ENCODE measurements at places on chromosomes 1 and 21. TPM values are rescaled to one million over a fixed set of nuclear protein-coding genes. Genes with fewer than 3 reads are reported as not detected.

TNFSF4 gene
- 4.1 TPM for total RNA-seq

CD1E gene
- total RNA-seq, result not detected

CELA3B gene
- total RNA-seq, result not detected

LCE1D gene
- not detected for total RNA-seq

OPRD1 gene
- not detected for total RNA-seq

TFF1 gene
- total RNA-seq, result not detected

RIPPLY3 gene
- total RNA-seq, result 0.10 TPM

DNA sequence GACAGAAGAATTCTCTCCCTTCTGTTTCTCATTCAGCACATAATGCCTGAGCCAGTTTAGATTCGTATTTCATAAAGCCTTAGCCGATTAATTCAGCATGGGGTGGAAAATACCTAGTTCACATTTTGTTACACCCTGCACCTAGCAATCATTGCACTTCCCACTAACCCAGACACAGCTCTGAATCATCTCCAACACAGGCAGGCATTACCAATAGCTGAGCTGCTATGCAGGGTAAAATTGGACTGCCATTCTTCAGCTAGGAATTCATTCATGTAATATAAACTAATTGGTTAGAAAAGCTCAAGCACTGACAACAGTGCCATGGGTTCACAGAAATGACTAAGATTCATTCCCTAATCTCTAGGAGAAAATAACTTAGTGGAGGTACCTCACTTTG is 26.9 kb upstream of the NKAIN1 start:
- no peak for DNase-seq

GRCh38 chr1:100359139-100359538 is 6.8 kb downstream of the CDC14A start:
- no peak for DNase-seq

GRCh38 chr1:204358605-204359004 is 1.1 kb downstream of the PLEKHA6 start:
- no peak for DNase-seq

- DNase-seq, result no peak
Observed at GRCh38 chr1:79945391-79945790, 938.9 kb upstream of the ADGRL4 start.

DNA sequence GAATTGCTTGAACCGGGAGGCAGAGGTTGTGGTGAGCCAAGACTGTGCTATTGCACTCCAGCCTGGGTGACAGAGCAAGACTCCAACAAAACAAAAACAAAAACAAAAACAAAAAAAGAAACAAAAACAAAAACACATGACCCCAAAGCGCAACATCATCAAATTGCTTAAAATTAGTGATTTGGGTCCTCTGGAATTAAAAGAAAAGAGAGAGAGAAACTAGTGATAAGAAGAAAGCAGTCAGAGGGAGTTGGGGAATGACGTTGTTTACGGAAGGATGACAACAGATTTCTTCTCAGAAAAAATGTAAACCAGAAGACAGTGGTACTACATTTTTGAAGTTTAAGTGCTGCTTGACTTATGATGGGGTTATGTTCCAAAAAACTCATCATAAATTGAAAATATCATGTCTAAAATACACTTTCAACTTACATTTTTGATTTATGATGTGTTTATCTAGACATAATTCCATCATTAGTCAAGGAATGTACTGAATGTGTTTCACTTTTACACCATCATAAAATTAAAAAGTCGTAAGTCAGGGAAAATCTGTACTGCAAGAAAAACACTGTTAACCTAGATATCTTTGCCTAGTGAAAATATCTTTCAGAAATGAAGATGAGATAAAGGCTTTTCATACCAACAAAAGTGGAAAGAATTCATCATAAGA is 88.0 kb downstream of the MT1HL1 start:
- no peak for DNase-seq

- no peak for DNase-seq
Observed at GRCh38 chr1:232398823-232399222, 231.1 kb downstream of the SIPA1L2 start.

GRCh38 chr1:150561254-150561973 is 12.2 kb downstream of the ADAMTSL4 start:
- peak; percentile 72 for DNase-seq

DNA sequence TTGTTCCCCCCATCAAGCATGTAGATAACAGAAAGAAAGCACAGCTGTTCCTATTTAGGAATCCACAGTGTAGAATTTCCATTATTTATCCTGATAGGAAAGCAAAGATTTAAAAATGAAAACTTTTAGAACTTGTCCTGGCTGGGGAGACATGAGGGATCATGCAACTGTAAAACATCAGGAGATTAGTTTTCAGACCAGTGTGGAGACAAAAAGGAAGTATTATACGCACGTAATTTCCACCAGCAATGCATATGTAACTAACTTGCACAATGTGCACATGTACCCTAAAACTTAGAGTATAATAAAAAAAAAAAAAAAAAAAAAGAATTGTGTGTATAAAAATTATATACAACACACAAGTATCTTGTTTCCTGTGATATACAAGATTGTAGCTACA is 172.4 kb downstream of the NEGR1 start:
- no peak for DNase-seq

- no peak for DNase-seq
Observed at GRCh38 chr1:192936313-192937018, 122.7 kb downstream of the UCHL5 start.

- DNase-seq, result peak; percentile 41
Observed at GRCh38 chr1:1470626-1471388, 758 bp upstream of the ATAD3B start.

DNA sequence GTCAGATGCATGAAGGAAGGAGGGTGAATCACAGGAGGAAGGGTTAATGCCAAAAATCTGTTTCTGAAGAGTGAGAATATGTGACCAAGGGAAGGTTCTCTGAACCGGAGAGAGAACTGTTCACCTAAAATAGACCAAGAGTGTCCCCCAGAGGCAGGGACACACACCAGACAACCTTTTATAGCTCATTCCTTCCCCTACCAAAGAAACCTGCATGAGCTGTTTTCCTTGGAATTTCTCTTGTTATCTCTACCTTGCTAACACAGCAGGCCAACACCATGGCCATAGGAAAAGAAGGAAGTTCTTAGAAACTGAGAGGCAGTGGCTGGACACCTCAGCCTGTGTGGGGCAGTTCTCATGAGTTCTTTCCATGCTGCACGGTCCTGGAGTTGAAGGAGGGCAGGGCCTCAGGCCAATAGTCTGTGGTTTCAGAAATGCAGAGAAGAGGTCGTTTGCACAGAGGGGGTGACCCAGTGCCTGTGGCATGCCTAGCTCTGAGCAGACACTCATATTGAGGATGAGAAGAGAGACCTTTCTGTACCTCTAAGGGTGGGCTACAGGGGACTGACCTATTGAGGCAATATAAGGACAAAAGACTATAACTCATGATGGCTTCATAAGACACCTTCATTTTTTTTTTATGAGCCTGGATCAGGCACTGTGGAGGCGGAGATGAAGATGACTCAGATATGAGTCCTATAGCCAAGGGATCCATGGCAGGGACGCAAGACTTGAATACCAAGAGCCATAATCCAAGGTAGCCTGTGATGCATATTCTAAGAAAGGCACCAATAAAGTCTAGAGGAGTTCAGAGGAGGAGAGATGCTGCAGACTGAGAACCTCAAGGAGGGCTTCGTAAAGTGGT is 39.4 kb downstream of the IGFN1 start:
- DNase-seq, result no peak

DNA sequence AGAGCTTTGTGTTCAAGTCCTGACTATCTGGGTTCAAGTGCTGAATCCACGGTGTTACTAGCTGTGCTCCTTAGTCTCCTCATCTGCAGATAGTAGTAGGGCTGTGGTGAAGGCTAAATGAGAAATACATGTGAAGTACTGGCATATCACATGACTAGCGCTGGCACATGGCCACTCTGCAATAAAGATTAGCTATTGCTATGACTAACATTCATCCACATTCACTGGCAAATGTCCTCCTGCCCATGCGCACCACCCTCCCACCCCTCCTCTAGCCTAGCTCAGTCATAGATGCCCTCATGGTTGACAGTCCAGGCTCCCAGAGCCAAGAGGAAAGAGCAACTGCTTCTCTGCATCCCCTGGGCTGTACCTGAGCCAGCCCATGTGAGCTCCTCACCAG is 8.5 kb upstream of the COL8A2 start:
- DNase-seq, result no peak

- DNase-seq, result peak; percentile 38
Observed at GRCh38 chr1:37561133-37562132, 4.7 kb downstream of the DNALI1 start.

GRCh38 chr1:155975375-155976061 is 2.8 kb downstream of the ARHGEF2 start:
- DNase-seq, result no peak

- no peak for DNase-seq
Observed at GRCh38 chr1:168091720-168092550, 44.8 kb downstream of the GPR161 start.

- no peak for DNase-seq
Observed at GRCh38 chr1:147389532-147390184, 147.2 kb downstream of the CHD1L start.

DNA sequence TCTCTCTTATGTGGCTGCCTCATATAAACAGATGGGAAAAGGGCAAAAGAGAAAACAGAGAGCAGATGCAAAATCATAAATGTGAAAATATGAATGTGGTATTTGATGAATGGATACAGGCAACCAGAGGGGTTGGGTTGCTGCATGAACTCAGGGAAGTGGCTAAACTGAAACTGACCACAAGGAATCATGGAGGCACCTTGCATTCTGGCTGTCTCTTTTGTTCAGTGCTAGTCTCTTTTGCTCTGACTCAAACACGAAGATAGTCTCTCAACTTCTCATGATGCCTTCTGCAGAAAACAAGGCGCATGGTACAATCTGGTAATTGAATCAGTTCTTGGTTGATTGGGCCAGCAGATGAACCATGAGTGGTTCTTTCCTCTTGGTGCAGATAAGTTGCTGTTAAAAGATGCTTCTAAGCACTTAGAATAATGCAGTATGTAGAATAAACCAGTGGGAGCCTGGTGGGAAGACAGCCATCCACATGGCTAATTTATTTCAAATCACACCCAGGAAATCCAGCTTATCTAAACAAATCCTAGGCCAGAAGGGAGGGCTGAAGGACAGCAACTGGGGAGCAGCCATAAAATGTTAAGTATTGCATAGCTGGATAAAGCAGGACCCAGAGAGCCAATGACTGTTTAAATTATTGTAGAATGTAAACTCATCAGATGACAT is 64.2 kb downstream of the HLX start:
- DNase-seq, result no peak

GRCh38 chr1:53024117-53024516 is 37.9 kb upstream of the PODN start:
- DNase-seq, result peak; percentile 9

DNA sequence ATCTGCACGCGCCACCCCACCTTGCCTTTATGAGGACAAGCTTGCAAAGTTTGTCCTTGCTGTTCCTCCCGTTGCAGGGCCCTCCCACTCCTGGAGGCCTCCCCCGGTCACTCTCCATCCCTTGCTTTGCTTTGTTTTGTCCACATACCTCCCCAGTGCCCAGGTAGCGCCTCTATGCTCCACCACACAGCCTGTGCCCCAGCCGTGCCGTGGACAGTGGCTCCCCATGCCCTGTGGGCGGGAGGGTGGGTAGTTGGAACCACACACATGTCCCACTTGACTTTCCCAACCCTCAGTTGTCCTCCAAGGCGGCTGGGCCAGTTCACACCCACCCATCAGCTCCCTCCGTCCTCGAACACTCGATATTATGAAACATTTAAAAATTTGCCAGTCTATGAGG is 24.6 kb downstream of the SLX9 start:
- no peak for DNase-seq

DNA sequence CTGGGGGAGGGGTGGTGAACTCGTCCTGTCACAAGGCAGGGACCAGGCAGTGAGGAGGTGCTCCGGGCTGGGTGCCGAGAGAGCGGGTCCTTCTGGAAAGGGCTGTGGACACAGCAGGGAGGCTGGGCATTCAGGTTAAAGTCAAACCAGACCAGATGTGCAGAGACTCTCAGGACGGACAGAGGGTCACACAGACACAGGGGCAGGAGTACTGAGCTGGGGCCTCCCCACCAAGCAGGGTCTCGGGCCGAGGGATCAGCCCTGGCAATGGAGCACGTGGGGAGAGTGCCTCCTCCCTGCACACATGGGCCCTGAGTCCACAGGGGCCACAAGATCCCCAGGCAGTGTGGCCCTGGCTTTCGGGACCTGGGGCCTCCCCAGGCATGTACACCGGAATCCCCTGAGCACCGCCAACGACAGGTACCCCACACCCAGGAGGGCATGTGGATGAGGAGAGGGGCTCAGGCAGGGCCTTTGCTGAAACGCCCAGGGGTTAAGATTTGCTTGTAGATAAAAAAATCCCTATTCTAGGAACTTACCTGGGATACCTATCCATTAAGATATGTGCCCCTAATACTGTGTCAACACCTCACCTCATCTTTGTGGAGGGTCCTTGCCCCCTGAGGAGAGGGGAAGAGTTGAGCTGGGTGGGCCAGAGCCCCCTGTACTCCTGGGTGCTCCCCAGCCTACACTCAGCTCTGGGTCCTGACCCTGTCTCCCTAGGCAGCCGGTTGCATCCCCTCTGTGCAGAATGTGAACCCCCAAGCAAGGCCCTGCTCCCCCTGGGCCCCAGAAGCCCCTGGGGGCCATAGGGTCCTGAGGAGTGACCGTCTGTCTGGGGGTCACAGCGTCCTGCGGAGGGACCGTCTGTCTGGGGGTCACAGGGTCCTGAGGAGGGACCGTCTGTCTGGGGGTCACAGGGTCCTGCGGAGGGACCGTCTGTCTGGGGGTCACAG is 46.9 kb upstream of the ADARB1 start:
- no peak for DNase-seq

- peak; percentile 34 for DNase-seq
Observed at GRCh38 chr1:222634180-222635013, 16.5 kb downstream of the MIA3 start.

DNA sequence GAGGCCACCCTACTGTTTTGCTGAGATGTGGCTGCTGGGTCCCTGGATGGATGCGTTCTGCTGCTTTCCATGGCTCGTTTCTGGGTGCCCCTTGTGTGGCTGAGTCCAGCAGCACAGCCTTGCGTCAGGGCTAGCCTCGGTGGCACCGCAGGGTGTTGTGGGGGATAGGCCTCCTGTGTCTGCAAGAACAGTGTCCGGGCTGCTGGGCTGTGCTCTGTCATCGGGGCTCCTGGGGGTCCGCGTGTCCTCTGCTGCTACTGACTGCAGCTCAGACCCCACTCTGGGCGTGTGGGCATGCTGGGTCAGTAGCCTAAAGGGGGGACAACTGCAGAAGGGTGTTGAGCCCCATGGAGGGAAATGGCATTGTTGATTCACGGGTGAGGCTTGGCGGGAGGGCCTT is 4.9 kb downstream of the RRP1 start:
- DNase-seq, result no peak

GRCh38 chr1:12591267-12591938 is 26.6 kb downstream of the DHRS3 start:
- no peak for DNase-seq

- no peak for DNase-seq
Observed at GRCh38 chr1:36984026-36984425, 50.3 kb downstream of the GRIK3 start.

GRCh38 chr1:239951511-239952140 is 140.1 kb upstream of the FMN2 start:
- peak; percentile 24 for DNase-seq
